Adipocyte (in vitro differentiated cells): ENCODE measurements at places on chromosomes 5 and 9.
A peak's percentile ranks its signal among the peaks of the same experiment; 100 is the strongest.

- peak; percentile 17 for DNase-seq
Measured at GRCh38 chr5:16932401-16932800, 3.7 kb downstream of the MYO10 start.

DNA sequence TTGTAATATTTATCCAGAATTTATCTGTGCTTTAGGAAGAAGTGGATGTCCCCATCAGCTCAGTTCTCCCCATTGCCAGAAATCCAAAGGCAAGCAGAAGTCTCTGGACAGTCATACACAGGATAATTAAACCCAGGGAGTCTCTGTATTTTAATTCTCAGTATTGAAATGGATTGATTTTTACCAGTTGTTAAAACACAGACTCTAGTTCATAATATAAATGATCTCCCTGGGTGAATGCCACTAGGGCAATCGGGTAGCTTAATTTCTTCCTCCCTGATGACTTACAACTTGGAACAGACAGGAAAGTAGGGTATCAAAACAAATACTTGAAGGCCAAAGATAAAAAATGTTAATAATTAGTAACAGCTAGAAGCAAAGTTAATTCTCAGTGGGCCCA lies 66.5 kb upstream of the DAP start:
- DNase-seq, result no peak

DNA sequence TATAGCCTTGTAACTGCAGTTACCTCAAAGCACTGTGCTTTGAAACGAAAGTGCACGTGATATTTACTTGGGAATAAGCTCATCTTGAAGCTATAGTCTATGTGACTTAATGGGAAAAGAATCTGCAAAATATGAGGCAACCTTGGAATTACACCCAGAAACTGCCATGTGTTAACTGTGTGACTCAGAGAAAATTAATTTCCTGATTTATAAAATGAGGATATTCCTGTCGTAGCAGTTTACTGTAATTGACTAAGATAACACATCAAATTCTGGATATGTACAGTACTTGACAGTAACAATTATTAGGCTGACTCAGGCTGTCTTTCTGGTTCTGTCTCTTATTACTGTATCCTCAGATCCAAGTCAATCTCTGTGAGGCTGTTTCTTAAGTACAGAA lies 1079.9 kb upstream of the ACO1 start:
- DNase-seq, result peak; percentile 69

GRCh38 chr9:107208121-107208520 lies 75.0 kb upstream of the RAD23B start:
- no peak for DNase-seq

DNA sequence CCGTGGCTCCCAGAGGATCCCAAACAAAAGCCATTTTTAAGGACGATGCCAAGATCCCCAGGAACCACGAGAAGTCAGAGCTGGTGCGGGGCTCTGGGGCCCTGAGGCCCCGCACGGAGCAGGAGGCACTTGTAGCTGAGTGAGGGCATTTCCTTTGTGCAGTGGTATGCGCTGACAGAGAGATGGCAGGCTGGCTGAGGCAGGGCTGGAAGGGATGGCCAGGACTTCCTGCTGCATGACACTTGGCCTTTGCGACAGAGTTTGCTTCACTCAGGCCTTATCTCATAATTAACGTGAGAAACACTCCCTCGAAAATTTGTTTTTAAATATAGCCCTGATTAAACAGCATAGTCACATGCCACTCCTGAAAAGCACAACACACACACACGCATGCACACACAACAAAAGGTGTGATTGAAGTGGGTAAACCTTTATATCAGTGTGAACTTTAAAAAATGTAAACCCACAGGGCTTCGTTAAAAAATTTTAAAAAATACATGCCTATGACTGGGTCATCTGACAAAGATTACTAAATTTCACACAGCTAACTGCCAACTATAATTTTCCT lies 536.6 kb downstream of the PDE4D start:
- no peak for DNase-seq

DNA sequence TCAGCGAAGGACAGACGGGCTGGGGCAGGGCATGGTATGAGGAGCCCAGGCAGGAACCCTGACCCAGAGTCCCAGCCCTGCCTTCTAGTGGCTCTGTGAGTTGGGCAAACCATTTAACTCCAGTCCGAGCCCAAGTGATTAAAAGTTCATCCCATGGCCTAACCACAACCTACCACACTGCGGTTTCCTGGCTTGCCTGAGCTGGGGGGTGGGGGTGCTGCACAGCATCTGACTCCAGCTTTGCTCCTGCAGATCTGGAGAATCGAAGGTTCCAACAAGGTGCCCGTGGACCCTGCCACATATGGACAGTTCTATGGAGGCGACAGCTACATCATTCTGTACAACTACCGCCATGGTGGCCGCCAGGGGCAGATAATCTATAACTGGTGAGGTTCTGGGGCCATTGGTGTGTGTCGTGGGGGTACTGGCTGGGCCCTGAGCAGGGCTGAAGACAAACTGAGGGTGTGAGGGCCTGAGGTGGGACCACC lies 49.0 kb downstream of the STOM start:
- no peak for DNase-seq

DNA sequence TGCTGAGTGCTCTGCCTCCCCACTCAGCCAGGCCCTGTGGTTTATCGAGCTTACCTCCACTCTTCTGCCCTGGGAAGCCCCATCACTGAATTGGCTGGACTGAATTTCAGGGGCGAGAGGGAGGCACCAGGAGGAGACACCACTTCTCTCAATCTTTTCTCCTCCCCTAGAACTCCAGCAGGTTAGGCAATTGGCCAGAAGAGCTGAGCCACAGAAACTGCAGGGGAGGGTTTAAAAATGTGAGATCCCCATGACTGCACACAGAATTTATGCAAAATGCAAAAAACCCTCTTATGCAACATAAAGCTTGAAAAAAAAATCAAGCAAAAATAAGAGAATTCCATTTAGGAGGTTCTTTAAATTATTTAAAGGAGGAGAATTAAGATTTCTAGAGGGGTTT lies 29.9 kb downstream of the TUT7 start:
- peak; percentile 85 for DNase-seq

GRCh38 chr5:76714751-76715485 lies 1.0 kb upstream of the F2R start:
- no peak for DNase-seq

GRCh38 chr5:76404223-76405211 lies 1.4 kb downstream of the IQGAP2 start:
- DNase-seq, result no peak

GRCh38 chr9:96109680-96110351 lies 192.2 kb downstream of the HSD17B3 start:
- DNase-seq, result peak; percentile 11

DNA sequence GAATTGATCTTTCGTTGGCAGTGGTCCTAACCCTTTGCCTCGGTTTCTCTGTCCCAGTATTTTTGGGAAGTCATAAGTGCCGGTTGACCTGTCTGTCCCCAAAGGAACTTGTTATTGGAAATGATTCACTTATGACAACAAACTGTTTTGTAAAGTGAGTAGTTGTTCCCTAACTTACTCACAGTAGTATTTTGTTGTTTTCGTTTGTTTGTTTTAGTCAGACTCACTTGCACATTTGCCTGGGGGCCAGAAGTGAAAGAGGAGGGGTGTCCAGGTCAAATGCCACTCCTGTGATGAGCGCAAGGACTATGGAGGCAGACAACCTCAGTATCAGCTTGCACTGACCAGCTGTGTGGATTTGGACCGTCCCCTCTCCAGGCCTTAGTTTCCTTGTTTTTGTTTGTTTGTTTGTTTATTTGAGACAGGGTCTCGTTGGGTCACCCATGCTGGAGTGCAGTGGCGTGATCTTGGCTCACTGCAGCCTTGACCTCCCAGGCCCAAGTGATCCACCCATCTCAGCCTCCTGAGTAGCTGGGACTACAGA lies 47.3 kb downstream of the ANKRD55 start:
- no peak for DNase-seq

GRCh38 chr5:180860273-180860886 lies 696 bp downstream of the ZFP62 start:
- peak; percentile 23 for DNase-seq

DNA sequence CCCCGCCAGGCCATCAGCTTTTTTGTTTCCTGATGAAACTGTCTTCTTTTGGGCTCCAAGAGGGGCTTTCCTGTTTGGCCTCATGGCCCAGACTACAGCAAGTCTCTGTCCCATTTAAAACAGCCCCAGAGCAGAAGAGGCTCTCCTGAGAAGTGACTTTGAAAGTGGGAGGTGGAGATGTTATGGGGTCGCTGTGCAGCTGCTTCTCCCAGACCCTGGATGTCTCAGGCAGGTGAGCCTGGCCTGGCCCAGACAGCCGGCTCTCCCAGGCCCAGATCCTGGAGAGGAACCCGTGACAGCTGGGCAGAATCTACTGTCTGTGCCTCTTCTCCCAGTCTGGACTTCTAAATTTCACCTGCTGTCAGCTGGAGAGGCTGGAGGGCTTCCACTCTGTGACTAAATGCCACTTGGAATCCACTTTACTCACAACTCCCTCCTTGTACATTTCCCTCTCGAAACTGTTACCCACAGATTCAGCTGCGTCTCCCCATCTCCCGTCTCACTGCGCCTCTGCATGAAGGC lies 20.6 kb downstream of the FAM78A start:
- no peak for DNase-seq

- DNase-seq, result no peak
Measured at GRCh38 chr5:99305045-99305580, 376.3 kb upstream of the CHD1 start.

GRCh38 chr5:91142819-91143218 lies 240.3 kb downstream of the ARRDC3 start:
- DNase-seq, result no peak

DNA sequence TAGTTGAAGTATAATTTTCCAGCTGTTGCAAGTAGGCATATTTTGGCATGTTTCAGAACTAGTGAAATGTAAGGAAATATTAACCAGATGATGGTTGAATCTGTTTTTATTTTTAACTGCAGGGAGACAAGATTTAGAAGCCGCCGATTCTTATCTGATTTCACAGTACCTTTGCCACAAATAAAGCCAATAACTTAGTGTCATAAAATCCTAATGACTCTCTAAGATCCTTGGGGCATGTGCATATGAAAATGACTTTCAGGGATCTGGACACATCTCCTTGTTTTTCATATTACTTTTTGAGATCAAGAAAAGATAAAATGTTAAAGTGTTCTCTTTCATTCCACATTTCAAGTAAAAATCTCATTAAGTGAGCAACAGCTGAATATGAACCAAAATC lies 125.8 kb upstream of the CNTLN start:
- DNase-seq, result no peak

GRCh38 chr9:83669067-83669466 lies 38.7 kb downstream of the UBQLN1 start:
- peak; percentile 7 for DNase-seq

DNA sequence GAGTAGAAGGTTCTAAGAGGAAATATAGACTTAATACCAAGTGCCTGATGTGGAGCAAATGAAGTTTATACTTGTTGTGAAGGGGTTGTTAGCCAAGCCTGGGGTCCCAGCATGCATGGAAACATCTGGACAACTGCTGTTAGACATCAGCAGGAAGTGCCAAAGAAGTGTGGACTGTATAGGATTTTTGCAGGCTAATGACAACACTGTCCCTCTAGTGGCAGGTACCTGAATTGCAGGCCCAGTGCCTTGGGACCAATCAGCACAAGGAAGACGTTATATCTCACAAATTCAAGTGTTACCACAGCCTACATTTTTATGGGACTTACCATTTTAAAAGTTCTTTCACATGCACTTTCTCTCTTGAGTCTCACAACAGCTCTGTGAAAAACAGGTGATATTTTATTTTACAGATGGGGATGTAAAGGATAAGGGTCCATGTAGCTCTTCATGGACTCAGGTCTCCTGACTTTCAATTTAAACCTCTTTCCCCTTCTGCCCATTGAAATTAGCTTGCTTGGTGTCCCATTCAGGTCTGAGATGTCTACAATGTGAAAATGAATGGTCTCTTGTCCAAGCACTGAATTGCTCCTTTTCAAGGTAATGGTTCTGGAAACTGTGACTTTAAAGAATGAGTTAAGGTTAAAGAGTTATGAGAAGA lies 89.0 kb upstream of the MAP1B start:
- peak; percentile 27 for DNase-seq

- no peak for DNase-seq
Measured at GRCh38 chr9:93974151-93974550, 19.0 kb upstream of the BARX1 start.

DNA sequence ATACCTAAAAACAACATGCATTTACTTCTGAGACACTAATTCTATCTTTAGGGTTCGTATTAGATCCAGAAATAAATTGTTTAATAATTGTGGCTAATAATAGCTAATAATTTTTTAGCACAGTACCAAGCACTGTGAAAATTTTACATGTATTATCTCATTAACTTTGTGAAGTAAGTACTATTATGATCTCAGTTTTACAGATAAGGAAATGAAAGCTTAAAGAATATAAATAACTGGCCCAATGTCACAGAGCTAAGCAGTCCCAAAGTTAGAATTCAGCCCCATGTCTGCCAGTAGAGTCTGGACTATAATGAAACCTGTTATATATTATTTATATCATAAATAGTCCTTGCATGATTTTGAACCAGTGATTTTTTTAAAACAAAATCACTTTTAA lies 163.3 kb downstream of the NIPBL start:
- no peak for DNase-seq

DNA sequence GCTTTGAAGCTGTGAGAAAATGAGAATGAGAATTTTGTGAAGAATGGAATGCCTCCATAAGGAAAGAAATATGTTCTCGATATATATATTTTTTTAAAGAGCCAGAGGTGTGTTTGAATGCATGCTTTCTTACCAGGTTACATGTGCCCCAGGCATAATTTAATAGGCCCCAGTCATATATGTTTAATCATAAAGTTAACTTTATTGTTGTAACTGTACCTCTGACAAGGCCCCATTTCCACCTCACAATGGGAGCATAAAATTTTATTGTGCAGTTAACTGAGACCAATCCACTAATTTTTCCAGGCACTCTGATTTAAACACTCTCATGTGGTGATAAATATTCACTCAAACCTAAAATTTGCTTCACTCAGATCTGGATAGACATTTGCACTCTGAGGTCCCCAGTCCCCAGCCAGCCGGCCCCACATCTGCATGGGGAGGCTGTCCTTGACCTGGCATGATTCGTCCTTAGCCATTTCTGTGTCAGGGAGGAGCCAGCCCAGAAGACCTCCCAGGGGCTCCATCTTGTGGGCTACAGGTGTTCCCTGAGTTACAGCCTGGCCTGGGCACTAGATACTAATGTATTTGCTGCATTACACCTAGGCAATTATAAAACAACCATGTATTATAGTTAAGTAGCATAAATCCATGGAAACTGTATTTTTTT lies 245.8 kb downstream of the MTRR start:
- DNase-seq, result no peak

DNA sequence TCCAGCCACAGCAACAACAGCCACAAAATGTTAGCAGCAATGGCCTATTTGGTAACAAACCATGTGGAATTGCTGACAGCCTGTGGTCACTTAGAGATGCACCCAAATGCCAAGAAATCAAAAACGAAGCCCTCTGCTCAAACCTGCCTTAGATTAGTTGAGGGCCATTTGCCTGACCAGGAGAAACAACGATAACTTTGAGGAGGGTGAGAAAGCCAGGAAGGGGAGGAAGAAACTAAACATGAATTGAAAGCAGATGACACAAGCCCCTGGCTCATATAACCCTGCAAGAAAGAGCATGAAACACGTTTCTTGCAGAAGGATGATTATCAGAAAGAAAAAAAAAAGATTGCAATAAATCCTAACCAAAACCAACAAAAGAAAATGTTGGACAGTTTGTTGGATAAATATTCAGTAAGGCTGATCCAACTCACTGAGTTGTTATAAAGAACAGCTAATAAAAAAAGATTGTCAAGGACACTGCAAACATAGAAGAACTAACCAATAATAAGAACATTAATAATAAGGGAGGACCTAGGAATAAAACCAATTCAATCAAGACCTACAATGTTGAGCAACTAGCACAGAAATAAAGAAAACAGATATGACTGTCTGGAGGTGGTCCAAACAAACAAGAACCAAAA lies 140.5 kb upstream of the SLC30A5 start:
- no peak for DNase-seq

- DNase-seq, result no peak
Measured at GRCh38 chr9:98519641-98520040, 189.1 kb downstream of the GABBR2 start.
